ENCODE measurements at places on chromosomes 12 and 14.

GRCh38 chr12:99332936-99333591 lies 314.5 kb upstream of the GARIN6 start:
- DNase-seq = no peak

DNA sequence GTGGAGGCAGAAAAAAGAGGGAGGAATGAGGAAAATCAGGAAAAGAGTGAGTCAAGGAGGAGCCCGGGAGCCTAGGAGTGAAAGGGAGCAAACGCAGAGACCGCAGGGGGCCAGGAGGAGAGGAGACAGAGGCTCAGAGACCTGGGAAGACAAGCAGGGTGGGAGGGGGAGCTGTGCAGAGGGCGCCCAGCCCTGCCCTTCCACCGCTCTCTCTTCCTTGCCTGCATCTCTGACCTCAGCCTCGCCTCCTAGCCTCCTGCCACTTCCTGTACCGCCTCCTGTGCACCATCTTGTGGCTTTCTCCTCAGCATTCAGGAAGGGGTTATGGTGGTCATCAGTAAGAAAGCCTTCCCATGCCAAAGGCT lies 1.3 kb downstream of the CLSTN3 start:
- DNase-seq = no peak

DNA sequence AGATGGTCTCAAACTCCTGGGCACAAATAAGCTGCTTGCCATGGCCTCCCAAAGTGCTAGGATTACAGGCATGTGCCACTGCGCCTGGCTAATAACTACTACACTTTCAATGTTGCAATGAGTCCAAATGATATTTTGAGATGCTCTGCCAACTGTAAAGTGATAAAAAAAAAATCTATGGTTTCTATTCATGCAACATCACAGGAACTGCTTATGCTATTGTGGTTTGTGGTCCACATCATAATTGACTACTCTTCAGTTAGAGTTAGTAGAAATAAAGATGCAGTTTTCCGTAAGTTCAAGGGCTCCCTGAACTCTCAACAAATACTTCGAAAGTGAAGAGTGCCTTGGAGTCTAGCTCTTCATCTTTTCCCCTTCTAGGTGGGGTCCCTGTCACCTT lies 239.4 kb downstream of the C12orf75 start:
- no peak for DNase-seq

DNA sequence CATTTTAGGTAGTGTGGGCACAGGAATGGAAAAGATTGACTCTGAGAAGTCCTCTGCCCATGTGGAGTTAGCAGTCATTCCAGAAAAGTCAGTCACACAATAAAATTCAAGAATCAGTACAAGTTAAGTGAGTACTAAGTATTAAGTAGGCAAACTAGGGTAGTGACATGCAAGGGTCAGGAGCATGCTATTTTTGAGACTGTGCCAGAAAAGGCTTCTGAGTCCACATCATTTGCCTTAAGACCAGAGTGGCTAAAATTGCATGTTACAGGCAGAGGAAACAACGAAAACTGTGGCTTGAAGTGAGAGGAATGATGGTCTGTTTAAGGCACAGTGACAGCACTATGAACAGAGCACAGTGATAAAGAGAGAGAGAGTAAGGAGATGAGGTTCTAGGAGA lies 108.9 kb downstream of the SLC6A15 start:
- DNase-seq = no peak

GRCh38 chr14:49051328-49052060 lies 534.7 kb downstream of the RPS29 start:
- no peak for DNase-seq

DNA sequence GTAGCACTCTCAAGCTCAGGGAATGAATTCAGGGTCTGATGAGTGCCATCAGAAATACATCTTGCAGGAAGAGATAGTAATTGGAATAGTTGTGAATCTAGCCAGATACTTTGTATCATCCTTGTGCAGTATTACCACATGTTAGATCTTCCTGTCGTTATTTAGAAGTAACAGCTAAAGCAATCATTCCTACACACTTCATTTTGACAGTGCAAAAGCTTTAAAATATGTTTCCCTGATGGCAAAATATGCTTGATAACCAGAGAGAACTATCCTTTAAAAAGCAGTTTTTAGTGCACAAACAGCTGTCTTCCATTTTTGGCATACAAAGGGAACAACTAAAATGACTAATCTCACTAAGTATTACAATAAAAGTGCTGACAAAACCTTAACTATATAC lies 149.5 kb upstream of the SLC38A2 start:
- no peak for DNase-seq

DNA sequence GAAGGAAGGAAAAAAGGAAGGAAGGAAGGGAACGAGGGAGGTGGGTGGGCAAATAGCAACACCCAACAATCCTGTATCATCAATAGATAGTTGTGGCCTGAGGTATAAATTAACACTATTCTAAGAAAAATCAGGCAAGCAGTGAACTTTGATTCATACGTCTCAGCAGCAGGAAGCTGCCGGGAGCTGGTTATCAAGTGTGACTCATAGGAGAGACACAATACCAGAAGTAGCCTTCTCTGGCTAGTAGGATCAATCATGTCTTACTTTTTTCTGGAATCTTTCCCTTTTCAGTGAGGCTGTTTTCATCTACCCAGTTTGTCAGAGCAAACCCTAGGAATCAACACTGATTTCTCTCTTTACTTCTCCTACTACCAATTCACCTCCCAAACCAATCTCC lies 780.5 kb downstream of the NRXN3 start:
- no peak for DNase-seq

DNA sequence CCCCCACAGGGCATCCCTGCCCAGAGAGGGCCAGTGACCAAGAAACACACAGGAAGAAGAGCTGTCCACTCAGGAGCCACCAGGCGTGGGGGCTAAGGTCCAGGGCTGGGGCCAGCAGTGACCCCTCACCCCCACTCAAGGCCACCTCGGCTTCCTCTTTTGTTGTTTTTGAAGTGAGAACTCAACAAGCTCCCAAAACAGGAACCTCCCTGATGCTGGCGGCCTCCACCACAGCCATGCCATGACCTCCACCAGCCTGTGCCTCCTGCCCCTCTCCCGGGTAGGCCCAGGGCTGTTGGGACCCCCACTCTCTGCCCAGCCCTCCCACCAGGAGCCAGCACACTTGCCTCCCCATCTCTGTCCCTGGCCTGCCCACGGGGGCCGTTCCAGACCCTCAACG lies 7.8 kb downstream of the AKT1 start:
- no peak for DNase-seq

- no peak for DNase-seq
These were observed 759.2 kb upstream of the LRFN5 start for GRCh38 chr14:40847480-40847879.

DNA sequence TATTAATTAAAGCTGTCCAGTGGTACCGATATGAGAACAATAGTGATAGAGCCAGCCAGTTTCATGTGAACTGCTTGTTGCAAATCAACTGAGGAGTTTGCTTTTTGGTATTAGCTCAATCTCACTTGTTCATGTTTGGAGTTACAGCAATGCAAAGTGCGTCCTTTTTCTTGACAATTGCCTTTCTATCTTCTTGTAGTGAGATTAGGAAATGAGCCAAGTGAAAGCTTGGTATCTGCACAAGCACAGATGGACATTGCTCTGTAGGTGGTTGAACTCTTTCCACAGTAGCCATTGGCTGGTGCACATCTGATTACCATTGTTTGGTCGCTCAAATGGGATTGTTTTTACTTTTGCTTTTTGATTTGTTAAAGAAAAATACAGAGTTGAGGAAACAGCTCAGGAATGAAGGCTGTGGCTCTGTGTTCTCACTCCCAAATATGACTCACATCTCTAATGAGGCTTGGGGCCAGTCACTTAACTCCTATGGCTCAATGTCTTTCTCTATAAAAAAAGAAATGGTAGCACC lies 241.4 kb downstream of the BMP4 start:
- DNase-seq = no peak

DNA sequence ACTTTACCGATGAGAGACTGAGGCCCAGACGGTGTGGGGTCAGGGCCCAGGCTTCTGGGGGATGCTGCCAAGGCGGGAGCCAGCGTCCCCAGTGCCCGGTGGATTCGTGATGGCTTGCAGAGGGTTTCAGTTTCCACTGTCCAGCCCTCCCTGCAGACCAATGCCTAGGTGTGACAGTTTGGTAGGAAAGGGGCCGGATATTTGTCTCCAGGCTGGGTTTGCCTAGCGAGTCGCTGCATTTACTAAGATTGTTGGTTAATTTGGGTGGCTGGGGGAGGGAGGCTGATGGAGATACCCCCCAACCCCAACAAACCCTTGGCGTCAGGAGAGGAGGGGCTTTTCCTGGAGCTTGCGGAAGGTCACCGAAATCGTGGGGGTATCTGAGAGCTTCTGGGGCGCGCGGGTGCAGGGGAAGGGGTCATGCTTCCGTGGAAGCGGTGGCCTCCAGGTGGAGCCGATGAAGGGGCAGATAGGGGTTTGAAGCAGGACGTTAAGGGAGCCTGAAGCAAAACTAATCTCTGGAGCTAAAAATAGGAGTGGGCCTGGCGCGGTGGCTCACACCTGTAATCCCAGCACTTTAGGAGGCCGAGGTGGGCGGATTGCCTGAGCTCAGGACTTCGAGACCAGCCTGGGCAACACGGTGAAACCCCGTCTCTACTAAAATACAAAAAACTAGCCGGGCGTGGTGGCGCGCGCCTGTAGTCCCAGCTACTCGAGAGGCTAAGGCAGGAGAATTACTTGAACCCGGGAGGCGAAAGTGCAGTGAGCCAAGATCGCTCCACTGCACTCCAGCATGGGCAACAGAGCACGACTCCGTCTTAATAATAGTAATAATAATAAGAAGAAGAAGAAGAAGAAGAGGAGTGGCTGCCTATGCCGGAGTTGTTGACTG lies 1.1 kb upstream of the CDC42BPB start:
- no peak for DNase-seq

DNA sequence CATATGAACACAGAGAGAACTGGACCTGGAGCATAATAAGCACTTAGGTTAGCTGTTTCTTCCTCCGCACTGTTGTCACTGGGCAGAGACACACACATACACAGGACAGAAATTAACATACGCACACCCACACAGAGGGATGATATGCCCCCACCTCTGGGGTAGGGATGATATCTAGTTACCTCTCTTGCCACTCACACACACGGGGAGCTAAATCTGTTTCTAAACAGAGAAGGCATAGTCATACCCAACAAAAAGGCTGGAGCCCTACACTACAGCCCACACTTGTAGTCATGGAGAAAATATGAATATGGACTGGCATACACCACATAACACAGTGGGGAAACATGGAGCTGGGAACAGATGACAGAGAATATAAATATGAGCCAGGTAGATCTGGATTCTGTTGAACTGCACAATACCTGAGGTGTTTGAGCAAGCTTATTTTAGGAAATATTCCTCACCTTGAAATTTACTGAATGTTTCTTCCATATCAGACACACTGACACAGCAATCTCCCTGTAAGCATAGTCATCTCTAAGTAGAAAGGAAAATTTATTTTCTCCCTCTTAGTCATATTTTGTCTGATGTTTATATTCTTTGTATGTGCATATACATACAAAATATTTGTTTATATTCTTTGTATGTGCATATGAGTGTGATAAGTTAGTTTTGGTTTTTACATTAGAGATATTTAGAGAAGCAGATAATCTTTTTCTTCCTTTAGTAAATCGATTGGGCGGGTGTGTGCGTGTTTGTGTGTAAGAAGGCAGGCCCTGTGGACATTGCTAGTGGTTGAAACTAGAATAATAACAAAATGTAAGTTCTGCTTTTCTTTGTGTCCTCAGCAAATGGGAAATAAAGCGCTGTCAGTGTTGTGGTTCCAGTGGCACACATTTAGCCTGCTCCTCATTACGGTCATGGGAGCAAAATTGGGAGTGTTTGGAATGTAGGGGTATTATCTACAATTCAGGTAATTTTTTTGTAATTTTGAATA lies 20.9 kb upstream of the SCFD1 start:
- DNase-seq = no peak

GRCh38 chr14:24036169-24036962 lies 15.4 kb upstream of the CARMIL3 start:
- DNase-seq = no peak

DNA sequence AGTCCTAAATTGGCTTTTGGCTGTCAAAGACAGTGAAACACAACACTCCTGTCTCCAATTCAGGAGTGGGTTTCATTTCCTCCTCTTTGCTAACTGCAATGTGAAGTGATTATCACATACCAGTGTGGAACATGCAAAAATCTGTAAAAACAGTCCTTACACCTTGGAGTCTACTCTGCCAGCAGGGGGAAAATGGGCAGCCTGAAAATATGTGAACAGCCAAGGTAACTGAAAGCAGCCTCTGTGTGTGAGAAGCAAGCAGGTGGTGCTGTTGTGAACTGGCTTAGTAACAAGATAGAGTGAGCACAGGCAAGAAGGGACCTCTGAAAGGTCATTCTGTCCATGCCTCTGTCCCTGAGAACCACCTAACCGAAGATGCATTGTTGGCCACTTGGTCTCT lies 6.0 kb downstream of the PRMT8 start:
- DNase-seq = no peak

DNA sequence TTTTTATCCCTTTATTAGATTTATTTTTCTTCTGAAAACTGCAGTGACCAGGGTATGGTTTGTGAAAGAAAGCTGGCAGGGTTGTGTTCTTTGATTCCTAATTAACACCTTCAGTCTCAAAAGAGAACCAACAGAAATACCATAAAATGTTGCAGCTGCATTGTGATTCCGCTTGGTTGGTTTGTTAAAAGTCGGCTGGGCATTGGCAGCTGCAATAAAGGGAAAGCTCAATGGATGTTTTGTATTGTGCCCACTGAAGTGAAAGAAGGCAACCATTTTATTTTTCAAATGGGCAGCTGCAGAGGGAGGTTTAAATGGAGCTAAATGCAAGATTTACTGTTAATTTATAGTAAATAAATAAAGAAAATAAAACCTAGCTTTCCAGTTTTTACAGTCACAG lies 16.7 kb downstream of the LGR5 start:
- no peak for DNase-seq

DNA sequence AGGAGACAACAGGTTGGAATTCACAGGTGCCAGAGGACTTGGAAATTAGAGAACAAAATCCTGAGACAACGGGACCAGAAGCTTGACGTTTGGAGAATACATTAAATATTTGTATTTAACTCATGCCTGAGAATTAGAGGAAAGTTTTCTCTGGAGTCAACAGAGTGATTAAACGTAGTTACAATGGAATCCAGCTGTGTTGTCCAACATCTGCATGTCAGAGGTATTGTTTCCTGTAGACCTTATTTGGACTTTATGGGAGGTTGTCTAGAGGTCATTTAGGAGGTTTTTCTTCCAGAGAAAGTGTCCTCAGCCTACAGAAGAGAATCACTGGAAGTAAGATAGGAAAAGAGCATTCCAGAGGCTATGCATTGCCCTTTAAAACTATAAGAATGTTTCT lies 45.1 kb upstream of the RERGL start:
- no peak for DNase-seq

- DNase-seq = no peak
These were observed 24.7 kb downstream of the SYNE2 start for GRCh38 chr14:63877550-63877939.

DNA sequence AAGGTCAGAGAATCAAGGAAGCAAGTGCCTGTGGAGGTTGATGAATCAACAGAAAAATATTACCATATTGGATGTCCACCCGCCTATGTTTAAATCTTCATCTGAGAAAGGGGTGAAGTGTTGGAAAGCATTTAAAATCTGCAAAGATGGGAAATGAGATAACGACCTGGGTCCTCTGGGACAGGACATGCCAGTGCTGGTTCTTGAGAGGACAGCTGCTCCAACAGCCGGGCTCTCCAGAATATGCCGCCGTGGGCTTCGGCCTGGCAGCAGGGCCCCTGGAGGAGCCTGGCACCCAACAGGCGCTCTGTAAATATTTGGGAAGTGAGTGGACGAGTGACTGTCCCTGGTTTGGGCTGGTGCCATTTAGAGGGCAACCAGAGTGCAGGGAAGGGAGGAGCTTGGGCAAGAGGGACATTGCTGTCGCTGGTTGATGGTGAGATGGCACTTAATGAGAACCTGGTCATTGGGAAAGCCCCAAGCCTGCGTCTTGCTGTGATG lies 129.9 kb downstream of the KCNA5 start:
- DNase-seq = no peak

All from esophagus squamous epithelium (tissue), 5 donors.